ENCODE measurements at places on chromosomes 3 and 15.

DNA sequence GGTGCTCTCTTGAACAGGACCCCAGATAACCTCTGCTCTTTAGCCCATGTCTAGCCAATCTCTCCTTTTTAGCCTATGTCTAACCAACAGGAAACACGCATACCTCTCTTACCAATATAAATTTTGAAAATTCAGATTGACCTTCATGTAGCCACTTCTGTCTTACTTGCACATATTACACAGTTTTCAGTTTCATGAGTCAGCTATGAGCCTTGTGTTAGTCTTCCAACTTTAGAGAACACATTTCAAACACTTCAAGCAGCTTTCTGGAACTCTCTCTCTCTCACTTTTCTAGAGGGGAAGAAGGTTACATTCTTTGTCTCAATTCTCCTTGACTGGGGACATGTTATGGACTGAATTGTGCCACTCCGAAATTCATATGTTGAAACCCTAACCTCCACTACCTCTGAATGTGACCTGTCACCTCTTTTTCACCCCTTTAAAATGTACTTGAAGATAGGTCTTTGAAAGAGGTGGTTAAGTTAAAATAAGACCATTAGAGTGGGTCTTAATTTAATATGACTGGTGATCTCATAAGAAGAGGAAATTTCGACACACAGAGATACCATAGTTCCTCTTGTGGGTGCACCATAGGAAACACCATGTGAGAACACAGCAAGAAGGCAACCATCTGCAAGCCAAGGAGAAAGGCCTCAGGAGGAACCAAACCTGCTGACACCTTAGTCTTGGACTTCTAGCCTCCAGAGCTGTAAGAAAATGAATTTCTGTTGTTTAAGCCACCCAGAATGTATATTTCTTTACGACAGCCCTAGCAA, 480.3 kb upstream of the ALCAM start:
- DNase-seq, result no peak

GRCh38 chr3:122694966-122695365, 14.3 kb downstream of the PARP14 start:
- DNase-seq, result no peak

DNA sequence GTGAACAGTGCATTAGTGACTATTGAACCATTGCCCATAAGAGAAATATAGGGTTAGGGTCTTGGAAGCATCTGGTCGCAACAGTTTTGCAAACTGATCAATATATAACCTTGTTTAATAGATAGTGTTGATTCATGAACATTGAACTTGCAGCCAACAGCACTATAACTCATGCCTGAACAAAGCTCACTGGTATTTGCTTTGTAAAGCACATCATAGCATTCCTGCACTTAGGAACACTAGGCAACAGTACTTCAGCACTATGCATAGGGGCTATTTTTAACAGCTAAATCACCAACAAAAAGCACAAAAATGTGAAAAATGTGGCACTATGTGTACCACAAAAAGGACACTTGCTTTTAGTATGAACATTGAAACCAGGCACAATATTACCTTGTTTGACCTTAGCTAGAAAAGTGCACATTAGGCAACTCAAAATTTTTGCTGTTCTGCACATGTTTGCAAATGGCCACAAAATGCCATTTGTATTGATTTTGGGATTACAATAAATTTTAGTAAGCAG, 68.0 kb downstream of the OXNAD1 start:
- no peak for DNase-seq

GRCh38 chr15:99580076-99580475, 14.3 kb downstream of the MEF2A start:
- DNase-seq, result no peak

DNA sequence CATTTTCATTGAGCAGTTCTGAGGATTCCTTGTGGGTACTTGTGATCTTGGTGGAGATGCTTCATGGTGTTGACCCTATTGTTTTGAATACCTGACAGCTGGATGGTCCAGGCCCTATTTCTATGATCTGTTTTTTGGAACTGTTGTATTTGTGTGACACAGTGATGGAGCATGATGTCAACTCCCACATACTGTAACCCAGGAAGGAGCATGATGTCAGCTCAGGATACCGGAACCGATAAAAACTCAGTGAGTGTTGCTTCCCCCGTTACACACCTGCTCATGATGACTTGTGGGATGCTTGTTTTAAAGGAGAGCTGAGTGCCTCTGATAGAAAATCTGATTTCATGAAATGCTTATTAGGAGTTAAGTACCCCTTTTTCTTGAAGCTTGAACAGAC, 45.1 kb downstream of the ZBTB38 start:
- DNase-seq, result peak; percentile 30

DNA sequence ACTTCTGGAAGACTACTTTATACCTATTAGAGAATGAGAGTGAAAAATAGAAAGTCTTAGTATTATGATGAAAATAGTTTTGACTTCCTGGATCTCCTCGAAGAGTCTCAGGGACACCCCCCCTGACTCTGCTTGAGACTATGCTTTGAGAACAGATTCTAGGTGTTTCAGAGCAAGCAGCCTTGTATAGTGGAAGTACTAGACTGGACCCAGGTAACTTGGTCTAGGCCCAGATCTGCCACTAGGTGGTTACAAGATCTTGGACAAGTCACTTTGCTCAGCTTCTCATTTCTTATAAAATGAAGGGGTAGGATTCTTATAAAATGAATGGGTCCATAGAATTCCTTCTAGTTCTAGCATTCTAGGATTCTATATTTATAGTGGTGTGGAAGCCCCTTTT, 9.1 kb downstream of the ABHD5 start:
- peak; percentile 65 for DNase-seq

- peak; percentile 67 for DNase-seq
Observed at GRCh38 chr15:83310521-83311456, 26.3 kb upstream of the BNC1 start.

DNA sequence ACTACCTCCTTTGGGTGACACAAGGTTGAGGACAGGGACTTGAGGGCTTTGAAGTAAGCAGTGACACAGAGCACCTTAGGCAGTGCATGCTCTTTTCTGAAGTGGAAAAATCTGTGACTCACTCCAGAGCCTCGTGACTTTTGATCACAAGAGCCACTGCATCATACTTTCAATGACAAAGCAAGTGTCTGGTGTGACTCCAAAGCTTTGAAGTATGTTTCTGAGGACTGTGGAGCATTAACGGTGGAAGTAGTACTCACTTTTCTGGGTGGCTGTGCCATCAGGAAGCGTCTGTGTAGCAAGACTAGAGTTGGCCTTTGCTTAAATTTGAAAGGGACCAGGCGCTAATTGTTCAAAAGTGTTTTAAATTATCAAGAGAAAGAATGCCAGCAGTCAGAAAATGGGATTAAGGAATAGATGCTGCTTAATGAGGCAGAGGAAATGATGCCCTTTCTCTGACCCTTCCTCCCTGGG, 210.7 kb upstream of the TRIM42 start:
- no peak for DNase-seq

DNA sequence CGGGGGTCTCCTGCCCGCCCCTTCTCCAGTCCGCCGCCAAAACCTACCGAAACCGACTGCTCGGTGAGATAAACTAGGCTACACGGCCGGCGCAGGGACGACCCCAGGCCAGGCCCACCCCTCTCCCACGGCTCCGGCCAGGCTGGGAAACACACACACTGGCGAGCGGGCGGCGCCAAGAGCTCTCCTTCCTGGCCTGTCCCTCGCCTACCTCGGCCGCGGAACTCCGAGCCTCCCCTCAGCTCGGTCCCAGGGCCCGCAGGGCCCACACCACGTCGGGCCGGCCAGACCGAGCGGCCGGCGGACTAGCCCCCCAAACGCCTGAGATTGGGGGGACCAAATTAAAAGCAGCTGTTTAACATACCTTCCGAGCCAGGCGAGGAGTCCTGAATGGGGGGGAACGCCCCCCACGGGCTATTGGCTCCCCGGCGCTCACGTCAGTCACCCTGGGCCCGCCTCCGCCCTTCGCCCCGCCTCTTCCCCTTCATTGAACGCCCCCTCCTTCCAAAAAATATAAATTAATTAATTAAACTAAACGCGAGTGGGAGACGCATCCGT, 4.0 kb upstream of the SIN3A start:
- DNase-seq, result peak; percentile 87

- DNase-seq, result no peak
Observed at GRCh38 chr15:23566651-23567050, 1.2 kb downstream of the MKRN3 start.

- no peak for DNase-seq
Observed at GRCh38 chr3:168322941-168323340, 227.2 kb upstream of the GOLIM4 start.

GRCh38 chr3:37171144-37171543, 3.2 kb downstream of the LRRFIP2 start:
- no peak for DNase-seq

GRCh38 chr3:53193466-53194209, 32.6 kb downstream of the PRKCD start:
- no peak for DNase-seq

DNA sequence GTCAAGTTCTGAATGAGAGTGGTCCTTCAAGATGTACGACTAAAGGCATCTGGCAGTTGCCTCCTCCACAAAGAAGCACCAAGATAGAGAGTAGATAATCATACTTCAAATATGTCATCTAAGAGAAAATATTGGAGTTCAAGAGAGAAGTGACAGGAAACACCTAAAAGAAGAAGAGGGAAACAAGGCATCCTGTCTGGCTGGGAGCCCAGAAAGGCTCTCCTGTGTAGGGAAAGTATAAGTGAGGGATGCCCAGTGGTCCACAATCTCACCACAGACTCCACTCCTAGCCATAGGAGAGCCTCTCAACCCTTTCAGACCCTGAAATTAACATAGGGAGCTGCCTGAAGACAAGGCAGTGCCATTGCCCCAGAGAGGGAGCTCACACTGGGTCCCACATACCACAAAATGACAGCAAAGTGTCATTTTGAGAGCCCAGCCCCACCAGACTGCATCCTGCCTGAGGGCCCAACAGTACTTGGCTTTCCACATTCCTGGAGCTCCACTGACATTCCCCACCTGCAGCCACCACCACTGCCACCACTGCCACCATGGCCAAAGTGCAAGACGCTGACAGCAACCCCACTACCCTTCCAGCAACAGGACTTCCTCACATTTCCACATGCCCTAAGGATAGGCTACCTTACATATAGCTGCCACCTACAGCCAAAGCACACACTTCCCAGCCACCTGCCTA, 210.6 kb downstream of the ATP8B4 start:
- no peak for DNase-seq

DNA sequence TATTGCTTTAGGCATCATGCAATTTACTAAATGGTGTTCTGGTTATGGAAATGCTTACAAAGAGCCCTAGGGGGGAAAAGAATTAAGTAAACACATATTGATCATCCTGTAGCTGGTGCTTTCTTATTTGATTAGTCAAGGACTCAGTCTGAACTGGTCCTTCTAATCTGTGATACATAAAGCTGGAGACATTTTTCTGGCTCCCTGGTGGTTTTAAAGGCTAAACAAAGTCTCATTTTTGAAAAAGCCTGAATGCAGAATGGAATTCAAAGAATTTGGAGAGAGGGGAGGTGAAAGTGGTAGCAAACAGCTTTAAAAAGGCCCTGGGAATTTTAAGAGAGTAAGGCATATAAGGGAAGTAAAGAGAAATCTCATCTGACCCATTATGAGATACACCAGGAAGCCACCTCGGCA, 149.7 kb downstream of the RBMS3 start:
- DNase-seq, result no peak

- peak; percentile 46 for DNase-seq
Observed at GRCh38 chr3:169562988-169563774, 100.3 kb downstream of the MECOM start.

- DNase-seq, result no peak
Observed at GRCh38 chr3:168647582-168647981, 551.9 kb upstream of the GOLIM4 start.

- DNase-seq, result no peak
Observed at GRCh38 chr15:93209690-93210445, 120.9 kb upstream of the RGMA start.

DNA sequence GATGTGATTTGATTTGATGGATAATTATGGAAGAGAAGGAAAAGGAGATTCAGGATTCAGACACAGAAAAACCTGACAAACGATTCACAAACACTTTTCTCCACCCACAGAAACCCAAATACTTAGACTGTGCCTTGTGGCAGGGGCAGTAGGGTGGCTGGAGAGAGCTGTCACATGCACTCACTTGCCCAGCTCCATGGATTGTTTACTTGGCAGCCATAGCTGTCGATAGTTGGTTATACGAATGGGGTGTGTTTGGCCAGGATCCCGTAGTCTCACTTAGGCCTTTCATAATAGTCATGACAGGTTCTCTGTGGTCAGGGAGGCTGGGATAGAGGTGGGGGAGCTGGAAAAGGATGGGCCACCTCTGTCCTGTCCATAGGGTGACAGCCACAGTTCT, 76.9 kb downstream of the CACNA1D start:
- no peak for DNase-seq

DNA sequence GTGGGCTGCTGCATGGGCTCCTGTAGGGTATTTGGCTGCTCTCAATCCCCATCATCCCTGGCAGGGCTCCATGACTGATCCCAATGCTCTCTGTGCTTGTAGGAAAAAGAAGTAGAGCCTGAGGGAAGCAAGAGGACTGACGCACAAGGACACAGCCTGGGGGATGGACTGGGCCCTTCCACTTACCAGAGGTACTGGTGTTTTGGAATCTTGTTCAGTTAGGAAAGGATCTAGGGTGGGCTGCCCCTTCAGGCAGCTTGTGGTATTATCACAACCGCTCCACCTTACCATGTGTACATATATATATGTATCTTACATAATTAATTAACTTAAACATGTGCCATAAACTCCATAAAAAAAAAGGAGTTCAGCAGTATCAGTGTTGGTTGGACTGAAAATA, 1.3 kb downstream of the SLC28A2 start:
- peak; percentile 3 for DNase-seq

GRCh38 chr3:39760325-39760724, 49.1 kb upstream of the MYRIP start:
- no peak for DNase-seq

- peak; percentile 41 for DNase-seq
Observed at GRCh38 chr15:99717161-99718009, 15.9 kb downstream of the LYSMD4 start.

GRCh38 chr15:28985691-28986090, 99.9 kb downstream of the APBA2 start:
- no peak for DNase-seq

- no peak for DNase-seq
Observed at GRCh38 chr3:67059443-67059842, 61.3 kb downstream of the KBTBD8 start.

DNA sequence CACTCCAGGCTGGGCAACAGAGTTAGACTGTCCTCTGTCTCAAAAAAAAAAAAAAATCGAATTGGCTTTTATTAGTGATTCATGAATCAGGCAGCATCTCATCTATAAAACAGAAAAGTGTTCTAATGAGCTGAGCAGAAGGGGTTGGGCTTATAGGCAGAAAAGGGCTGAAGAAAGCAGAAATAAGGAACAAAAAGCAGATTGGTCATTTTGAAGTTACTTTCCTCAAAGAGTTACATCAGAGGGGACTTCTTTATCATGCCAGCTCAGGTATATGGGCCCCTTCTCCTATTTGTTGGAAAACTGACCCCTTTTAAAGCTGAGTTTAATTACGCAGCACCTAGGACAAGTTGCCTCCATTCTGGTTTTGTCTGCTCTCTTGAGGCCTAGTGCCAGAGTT, 722 bp upstream of the POGLUT1 start:
- no peak for DNase-seq

GRCh38 chr3:99246010-99246654, 344.6 kb upstream of the DCBLD2 start:
- peak; percentile 6 for DNase-seq

All from dermis blood vessel endothelial cell (primary cell).